Activated CD8-positive, alpha-beta memory T cell treated with anti-CD3 and anti-CD28 coated beads, Interleukin-2, amount 50 U/mL, for 4 hours (primary cell): ENCODE measurements at places on chromosomes 3 and 15.

GRCh38 chr3:147900851-147901250, 491.7 kb downstream of the ZIC1 start:
- DNase-seq: no peak

- no peak for DNase-seq
These were observed 94.7 kb downstream of the OCA2 start for GRCh38 chr15:28004143-28005003.

DNA sequence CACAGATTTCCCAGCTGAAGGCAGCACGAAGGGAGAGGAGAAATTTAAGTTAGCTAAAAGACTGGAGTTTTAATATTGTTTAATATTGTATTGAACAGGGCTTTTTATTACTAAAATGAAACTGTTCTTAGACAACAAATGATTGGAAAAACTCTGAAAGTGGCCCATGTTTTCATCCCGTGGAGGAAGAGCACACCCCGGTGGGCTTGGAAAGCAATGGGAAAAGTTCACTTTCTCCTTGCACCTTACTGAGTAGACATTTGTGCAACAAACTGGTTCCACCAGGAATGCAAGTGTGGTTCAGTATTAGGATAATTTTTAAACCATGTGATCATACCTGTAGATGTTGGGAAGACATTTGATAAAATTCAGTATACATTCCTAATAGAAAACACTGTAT, 8.2 kb upstream of the ESYT3 start:
- no peak for DNase-seq

GRCh38 chr15:43776718-43777266, at the start of gene ELL3:
Gene ELL3, minus strand, starts transcription at chr15:43776966. Its CDS starts 65 bp downstream, at chr15:43776901.
- peak; percentile 79 for DNase-seq

DNA sequence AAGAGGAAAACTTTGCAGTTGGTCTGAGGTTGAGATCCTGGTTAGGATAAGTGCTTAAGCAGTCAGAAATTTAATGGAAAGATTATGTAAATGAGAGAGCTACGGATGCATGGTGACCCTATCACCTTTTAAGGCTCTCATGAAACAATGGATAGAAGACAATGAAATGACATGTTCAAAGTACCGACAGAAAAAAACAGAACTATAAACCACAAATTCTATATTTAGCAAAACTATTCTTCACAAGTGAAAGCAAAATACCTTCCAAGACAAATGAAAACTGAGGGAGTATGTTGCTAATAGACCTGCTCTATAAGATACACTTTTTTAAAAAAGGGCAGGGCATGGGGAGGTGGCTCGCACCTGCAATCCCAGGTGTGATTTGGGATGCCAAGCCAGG, 32.2 kb downstream of the DNAAF4 start:
- DNase-seq: no peak

GRCh38 chr3:187921391-187922074, 176.3 kb upstream of the BCL6 start:
- DNase-seq: no peak

- no peak for DNase-seq
These were observed 629 bp upstream of the NOX5 start for GRCh38 chr15:69013726-69014406.

GRCh38 chr3:14260463-14260862, 81.8 kb downstream of the LSM3 start:
- no peak for DNase-seq

GRCh38 chr3:155670335-155670734, 74.5 kb downstream of the PLCH1 start:
- DNase-seq: no peak
